ENCODE measurements at places on chromosomes 13 and 19.

DNA sequence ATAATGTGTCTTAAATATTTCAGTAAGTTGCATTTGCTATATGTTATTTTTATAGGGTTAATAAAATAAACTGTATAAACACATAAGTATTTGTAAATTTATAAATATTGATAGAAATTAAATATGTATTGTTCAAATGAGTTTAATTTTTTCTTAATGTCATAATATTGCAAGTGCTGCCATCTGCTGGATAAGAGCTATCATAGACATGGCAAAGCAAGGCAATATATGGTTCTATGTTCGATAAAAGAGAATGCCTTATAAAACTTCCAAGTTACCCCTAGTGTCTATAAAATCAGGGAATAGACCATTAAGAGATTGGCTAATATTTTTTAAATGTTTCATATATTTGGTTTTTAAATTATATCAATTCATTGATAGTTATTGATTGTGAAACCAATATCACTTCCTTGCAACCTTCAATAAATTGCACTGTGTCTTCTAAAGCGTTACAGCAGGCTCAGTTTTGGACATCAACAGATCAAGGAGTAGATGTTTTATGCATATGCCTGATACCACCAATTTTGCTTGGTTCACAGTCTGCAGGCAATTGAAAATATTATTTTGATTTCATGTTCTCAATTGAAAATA is 29.0 kb upstream of the SLITRK6 start:
- H3K36me3 ChIP-seq: no peaks in the 10 kb centered on the region
- 0 out of 2 replicates have a peak, but pooled peaks cover 5% of the 10 kb centered on the region for H3K27me3 ChIP-seq
- no peak overlapping the region for H3K4me3 ChIP-seq
- H3K4me1 ChIP-seq: no peaks in the 10 kb centered on the region
- H3K27ac ChIP-seq: no peak overlapping the region
- peak; percentile 6 for DNase-seq

DNA sequence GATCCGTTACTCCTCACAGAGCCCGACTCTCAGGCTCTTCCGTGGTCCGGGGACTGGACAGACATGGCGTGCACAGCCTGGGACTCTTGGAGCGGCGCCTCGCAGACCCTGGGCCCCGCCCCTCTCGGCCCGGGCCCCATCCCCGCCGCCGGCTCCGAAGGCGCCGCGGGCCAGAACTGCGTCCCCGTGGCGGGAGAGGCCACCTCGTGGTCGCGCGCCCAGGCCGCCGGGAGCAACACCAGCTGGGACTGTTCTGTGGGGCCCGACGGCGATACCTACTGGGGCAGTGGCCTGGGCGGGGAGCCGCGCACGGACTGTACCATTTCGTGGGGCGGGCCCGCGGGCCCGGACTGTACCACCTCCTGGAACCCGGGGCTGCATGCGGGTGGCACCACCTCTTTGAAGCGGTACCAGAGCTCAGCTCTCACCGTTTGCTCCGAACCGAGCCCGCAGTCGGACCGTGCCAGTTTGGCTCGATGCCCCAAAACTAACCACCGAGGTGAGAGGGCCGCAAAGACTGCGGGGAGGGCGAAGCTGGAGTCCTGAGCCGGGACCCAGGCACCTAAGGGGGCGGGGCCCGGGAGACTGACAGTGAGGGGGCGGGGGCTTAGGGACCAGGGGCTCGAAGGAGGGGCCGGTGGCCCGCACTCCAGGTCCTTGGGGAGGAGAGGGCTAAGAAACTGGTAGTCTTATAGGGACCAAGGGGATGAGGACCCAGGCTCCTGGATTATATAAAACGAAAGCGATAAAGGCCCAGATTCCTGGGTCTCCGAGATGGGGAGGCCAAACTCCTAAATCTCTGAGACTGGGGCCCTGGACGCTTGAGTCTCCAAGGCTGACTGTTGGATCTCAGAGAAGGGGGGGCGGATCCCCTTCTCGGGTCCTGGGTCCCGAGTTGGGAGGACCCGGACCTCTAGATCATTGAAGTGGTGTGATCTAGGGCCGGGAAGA is 2.0 kb downstream of the ETV2 start:
- peak; percentile 96 for DNase-seq
- no peaks in the 10 kb centered on the region for H3K36me3 ChIP-seq
- peak overlapping the region; percentile 58 for H3K27ac ChIP-seq
- peak overlapping the region; percentile 64 for H3K4me3 ChIP-seq

GRCh38 chr19:18588611-18589379 is at the start of gene REX1BD:
Gene REX1BD (plus strand): TSS chr19:18588798. CDS start chr19:18588802, 4 bp downstream.
- H3K27ac ChIP-seq: peak within 1 kb of the TSS; percentile 69
- DNase-seq: peak; percentile 89
- peaks cover 22% of the 10 kb centered on the region for H3K4me1 ChIP-seq
- peak within 1 kb of the TSS; percentile 89 for H3K4me3 ChIP-seq
- H3K36me3 ChIP-seq: no peaks in the 10 kb centered on the region
- no peaks in the 10 kb centered on the region for H3K27me3 ChIP-seq

DNA sequence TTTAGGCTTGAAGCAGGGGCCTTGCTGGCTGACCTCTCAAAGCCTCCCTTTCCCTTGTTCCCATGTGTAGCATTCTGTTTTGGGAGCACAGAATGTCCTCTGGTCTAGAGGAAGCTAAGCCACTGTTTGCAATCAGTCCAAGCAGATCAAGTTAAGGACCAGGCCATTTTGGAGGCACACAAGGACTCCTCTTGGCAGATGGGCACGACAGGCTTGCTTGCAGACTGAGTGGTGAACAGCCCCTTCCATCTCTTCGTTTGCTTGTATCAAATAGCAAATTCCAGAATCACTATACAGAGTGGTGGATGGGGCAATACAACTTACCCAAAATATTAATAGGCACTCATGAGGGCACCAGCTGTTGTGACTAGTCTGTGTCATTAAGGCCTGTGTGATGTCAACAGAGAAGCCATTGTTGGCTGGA is 215.5 kb upstream of the SERP2 start:
- H3K27me3 ChIP-seq: no peaks in the 10 kb centered on the region
- H3K4me1 ChIP-seq: no peaks in the 10 kb centered on the region
- no peak overlapping the region for H3K27ac ChIP-seq
- no peaks in the 10 kb centered on the region for H3K36me3 ChIP-seq

- no peaks in the 10 kb centered on the region for H3K4me1 ChIP-seq
- no peak overlapping the region for H3K27ac ChIP-seq
- no peaks in the 10 kb centered on the region for H3K27me3 ChIP-seq
- no peaks in the 10 kb centered on the region for H3K36me3 ChIP-seq
- no peak for DNase-seq
Measured at GRCh38 chr13:108645376-108645775, 16.0 kb downstream of the MYO16 start.

GRCh38 chr19:18789883-18790565 is 1.1 kb downstream of the COMP start:
- H3K4me1 ChIP-seq: peaks cover 15% of the 10 kb centered on the region
- DNase-seq: peak; percentile 69
- no peak overlapping the region for H3K27ac ChIP-seq
- H3K27me3 ChIP-seq: peaks cover 62% of the 10 kb centered on the region
- H3K4me3 ChIP-seq: no peak overlapping the region

- H3K36me3 ChIP-seq: no peaks in the 10 kb centered on the region
- no peak for DNase-seq
- no peak overlapping the region for H3K27ac ChIP-seq
- H3K4me3 ChIP-seq: no peak overlapping the region
- H3K27me3 ChIP-seq: no peaks in the 10 kb centered on the region
Measured at GRCh38 chr19:32809754-32810153, 59.8 kb downstream of the SLC7A9 start.

DNA sequence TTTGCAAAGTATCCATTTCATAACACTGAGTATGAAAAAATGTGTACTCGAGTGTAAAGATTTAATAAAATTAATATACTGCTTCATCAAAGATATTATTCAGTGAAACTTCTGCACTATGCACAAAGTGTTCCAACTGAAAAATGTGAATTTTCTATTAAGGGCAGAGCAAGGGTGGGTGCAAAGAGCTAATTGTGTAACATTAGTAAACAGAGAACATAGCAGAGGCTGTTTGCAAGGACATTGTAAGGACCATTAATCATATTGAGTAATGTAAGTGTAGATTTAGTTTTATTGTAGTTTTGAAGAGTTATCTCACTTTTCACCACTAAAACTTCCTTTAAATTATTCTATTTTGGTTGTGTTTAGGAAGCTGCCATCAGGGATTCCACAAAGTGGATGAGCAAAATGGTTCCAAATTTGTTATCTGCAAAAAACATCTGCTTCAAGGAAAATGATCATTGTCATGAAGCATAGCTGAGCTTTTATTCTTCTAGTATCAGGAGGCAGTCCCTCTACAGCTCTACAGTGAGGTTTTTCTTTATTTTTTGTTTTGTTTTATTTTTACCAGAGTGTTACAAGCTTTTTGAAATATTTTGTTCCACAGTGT is 1375.4 kb downstream of the SLITRK1 start:
- no peak overlapping the region for H3K4me3 ChIP-seq
- H3K27me3 ChIP-seq: no peaks in the 10 kb centered on the region
- H3K4me1 ChIP-seq: no peaks in the 10 kb centered on the region
- DNase-seq: no peak
- H3K36me3 ChIP-seq: no peaks in the 10 kb centered on the region
- no peak overlapping the region for H3K27ac ChIP-seq

- no peak overlapping the region for H3K27ac ChIP-seq
- H3K27me3 ChIP-seq: no peaks in the 10 kb centered on the region
- no peak overlapping the region for H3K4me3 ChIP-seq
- DNase-seq: no peak
Measured at GRCh38 chr13:38921081-38921480, 69.5 kb downstream of the STOML3 start.

Measured in SK-N-SH (cell line).